ENCODE measurements at places on chromosomes 13 and 19. TPM values are rescaled to one million over a fixed set of nuclear protein-coding genes. Genes with fewer than 3 reads are reported as not detected.

Gene DNAAF3
- 0.62 TPM for total RNA-seq

Gene IGFL1
- total RNA-seq = not detected

Gene KLK7
- not detected for total RNA-seq

Gene LHB
- total RNA-seq = not detected

Gene PSG6
- total RNA-seq = not detected

Gene ZNF675
- total RNA-seq = 1.1 TPM

Gene RGL3
- 26.6 TPM for total RNA-seq

Gene PGLYRP1
- total RNA-seq = not detected

Gene MISP3
- total RNA-seq = 5.5 TPM

Gene LGALS7B
- total RNA-seq = not detected

Gene ZNF91
- 21.0 TPM for total RNA-seq

DNA sequence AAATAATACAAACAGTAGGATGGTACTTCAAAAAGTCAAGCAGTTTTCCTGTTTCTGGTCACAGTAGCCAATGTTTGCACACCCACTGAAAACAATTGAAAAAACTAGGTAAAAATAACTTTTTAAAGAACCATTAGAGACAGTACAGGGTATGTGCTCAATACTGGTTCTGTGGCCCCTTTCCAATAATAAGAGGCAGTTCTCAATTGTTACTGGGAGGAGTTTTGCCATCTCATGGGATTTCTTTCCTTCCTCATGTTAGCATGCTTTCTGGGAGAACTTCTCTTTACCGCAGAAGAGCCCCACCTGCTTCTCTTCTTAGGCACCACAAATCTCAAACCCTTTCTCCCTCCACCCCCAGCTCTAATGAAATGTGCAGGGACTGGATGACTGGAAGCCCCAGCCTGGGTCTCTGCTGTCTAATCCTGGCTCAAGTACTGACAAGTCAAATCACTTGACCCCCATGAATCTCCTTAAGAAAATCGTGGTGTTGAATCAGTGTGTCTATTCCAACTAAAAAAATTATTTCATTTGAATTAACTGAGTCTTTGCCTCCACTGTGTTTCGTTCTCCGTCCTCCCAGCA lies 14.6 kb downstream of the METTL21C start:
- DNase-seq = no peak

- no peak for DNase-seq
Observed at GRCh38 chr19:4140237-4140711, 13.2 kb upstream of the CREB3L3 start.

GRCh38 chr13:26562512-26562890 lies 5.0 kb downstream of the WASF3 start:
- DNase-seq = no peak

- no peak for DNase-seq
Observed at GRCh38 chr13:72004784-72005374, 137.9 kb upstream of the DACH1 start.

DNA sequence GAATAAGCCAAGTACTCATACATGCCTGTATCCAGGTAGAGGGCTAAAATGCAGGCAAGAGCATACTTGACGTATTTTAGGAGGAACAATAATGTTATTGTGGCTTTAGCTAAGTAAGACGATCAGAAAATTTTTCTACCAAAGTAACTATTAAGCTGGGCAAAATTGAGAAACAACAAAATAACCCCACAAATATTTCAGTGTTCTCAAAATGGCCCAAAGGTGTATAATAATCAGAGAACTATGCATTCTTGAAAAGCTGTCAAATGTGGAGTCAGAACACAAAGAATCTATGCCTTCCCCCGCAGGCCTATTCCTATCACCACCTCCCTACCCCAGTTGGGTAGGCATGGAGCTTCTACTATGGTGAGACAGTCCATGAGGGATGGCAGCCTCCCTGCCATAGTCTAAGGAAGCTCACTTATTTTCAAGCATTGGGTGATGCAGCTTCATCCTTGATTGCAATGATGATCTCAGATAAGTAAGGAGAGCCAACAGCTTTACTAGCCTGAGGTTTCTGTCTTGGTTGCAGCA lies 1132.5 kb upstream of the SPRY2 start:
- DNase-seq = no peak

DNA sequence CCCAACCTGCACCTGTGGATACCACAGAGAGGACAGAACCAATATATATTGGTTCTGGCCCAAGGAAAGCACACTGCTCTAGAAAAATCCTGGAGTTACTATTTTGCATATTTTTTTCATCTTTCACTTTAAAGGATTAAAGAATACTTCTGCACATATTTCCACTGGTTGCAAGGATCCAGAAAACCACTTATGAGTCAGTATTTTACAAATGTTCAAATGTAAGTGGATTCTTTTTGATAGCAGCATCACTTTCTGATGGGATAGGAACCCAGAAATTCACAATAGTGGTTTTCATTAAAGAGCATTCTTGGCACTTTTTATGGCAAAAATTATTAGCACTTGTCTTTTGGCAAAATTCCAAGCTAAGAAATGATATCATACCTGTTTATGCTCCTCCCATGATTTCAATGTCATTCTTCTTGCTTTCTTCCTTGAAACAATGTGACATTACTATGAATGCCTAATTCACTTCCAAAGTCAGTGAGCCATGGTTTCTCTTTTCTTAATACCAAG lies 38.2 kb downstream of the MZT1 start:
- no peak for DNase-seq

GRCh38 chr13:23579896-23580683 lies 9.9 kb downstream of the TNFRSF19 start:
- no peak for DNase-seq

- no peak for DNase-seq
Observed at GRCh38 chr13:75226092-75226491, 255.9 kb downstream of the TBC1D4 start.

GRCh38 chr19:35013820-35014754 lies 14.0 kb downstream of the GRAMD1A start:
- DNase-seq = no peak

GRCh38 chr13:51007216-51007615 lies 97.6 kb downstream of the RNASEH2B start:
- no peak for DNase-seq

DNA sequence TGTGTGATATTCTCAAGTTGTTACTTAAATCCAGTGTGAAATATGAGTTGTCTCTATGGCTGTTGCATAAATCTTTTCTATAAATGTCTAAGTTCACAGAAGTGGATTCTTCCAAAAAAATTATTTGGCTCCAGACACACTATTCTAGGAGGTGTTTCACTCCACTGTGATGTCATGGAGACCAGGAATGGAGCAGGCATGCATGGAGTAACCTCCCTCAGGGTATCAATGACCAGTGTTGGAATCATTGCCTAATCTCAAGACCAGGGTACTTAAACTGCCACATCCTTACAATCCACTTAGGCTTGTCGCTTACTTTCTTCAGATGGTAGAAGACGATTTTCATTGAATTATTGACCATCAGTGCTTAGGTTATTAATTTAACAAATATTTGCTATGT lies 55.4 kb downstream of the LRRC63 start:
- no peak for DNase-seq

DNA sequence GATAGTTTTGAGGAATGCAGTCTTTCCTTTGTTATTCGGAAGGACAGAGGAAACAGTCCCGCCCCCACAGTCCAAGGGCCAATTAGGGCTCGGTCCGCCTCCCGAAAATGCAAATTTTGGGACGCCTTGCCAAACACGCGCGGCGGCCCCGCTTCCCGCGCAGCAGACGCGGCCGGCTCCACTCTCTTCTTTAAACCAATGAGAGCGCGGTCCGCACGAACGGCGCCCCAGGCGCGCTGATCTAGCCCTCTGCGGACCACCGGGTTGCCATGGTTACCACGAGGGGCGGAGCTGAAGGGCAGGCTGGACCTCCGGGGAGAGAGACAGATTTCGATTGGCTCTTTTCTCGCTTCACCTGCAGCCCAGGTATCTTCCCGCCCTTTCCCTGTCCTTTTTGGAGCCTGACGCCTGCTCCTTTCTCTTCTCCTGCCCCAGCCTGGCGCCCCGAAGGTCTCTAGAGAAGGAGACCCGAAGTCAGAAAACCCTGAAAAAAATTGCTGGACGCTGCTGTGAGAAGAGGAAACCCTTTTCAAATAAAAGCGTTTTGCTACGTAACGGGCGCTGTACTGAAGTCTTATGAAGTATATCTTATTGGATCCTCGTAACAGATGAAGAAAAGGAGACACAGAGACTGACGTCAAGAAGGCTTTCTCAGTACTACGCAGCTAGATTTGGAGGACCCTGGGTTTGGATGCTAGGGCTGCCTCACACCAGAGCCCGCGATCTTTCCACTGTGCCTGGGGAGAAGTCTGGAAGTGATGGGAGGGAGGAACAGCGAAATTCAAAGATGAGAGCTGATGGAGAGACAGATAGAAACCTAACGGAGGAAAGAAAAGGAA lies 2.0 kb downstream of the PTH2 start:
- DNase-seq = peak; percentile 58

- no peak for DNase-seq
Observed at GRCh38 chr19:3899531-3900294, 19.2 kb downstream of the ATCAY start.

GRCh38 chr13:81565849-81566248 lies 1224.9 kb upstream of the SPRY2 start:
- DNase-seq = no peak

DNA sequence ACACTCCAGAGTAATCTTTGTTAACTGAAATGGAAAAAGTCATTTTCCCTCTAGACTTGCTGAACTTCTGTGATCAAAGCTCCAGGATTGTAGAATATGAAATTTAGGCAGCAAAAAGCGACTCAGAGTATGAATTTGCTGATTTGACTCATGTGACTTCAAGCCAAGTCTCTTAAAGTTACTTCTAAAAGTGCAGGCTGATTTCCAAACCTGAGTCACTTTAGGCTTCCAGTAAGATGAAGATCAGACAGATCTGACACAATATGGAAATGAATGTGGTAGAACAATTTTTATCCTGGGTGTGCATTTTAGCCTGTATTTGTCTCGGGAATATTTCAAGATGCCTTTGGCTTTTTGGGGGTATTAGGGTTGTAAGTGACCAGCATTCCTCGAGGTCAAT lies 151.0 kb upstream of the TMTC4 start:
- no peak for DNase-seq

DNA sequence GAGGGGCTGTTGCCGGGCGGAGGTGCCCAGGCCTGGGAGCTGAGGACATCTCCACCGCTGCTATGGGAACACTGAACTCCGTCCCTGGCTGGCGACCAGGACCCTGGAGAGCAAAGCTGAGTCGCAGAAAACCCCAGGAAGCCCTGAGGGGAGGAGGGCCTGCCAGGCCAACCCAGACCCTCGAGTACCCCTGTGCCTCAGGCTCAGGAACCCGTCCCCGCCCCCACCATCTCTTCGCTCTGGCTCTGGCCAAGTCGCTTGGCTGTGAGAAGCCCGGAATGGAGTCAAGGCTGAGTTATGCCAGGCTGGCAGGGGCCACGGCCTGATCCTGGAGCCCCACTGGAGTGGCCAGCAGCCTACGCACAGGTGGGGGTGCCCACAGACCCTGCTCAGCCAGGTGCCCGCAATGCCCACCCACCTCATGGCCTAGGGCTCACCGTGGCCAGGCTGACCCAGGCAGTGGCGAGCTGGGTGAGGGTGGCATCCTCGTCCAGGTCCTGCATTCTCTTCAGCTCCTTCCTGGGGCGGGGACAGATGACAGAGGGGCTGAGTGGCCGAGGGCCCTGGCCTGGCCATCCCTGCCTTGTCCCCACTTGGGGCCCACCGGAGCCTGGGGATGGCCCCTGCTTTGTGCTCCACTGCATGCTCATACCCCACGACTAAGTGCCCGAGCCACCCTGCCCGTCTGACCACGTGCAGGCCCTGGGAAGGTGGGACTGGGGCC lies 8.5 kb upstream of the CERS1 start:
- DNase-seq = no peak

DNA sequence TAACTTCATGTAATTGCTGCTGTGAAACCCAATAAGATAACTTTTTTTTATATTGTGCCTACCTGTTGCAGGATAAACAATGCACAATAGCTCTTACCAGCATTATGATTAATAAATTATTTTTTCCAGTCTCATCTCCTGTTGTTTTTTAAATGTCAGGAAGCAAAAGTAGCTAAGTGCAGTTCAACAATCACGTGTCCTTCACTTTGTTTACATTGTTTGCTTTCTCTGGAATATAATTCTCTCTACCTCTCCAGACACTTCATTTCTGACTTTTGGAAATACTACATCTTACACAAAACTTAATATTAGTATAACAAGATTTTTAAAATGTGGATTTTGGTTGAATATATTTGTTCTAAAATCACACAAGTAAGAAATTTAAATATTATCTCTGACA lies 1359.4 kb downstream of the SLITRK1 start:
- no peak for DNase-seq

GRCh38 chr13:27080018-27080948 lies 91.3 kb downstream of the USP12 start:
- no peak for DNase-seq

DNA sequence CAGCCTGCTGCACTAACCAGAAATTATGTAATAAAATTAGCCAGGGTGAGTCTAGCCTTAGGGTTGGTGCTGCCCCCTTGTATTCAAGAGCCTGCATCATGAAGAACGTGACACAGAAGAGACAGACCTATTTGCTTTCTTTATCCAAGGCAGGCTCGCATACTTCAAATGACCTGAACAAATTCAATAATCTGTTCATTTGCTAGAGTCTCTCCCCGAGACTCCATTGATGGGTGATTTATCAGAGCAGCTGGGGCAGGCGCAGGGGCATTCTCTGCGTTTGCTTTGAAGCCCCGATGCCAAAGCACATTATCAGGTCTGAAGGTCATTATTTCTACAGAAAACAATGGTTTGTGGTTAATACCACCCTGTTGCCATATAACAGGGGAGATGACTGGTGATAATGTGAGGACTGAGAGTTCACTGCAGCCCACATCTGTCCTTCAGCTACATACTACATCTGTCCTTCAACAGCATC lies 520.3 kb downstream of the DIAPH3 start:
- no peak for DNase-seq

DNA sequence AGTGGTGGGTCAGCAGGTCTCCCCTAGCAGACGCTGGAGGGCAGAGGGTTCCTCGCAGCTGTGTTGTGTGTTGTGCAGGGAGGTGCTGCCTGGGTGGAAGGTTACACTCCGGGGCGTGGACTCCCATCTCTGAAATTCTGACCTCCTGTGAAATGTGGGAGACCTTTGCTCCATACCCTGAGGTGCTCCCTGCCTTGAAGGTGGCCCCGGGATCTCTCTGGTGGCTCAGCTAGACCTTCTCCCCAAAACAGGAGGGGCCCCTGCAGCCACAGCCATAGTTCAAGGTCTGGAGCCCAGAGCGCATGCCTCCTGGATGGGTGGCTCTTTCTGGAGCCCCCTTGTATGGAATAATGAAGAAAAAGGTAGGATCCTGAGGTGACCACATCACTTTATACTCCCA lies 70.2 kb downstream of the SOX1 start:
- no peak for DNase-seq

DNA sequence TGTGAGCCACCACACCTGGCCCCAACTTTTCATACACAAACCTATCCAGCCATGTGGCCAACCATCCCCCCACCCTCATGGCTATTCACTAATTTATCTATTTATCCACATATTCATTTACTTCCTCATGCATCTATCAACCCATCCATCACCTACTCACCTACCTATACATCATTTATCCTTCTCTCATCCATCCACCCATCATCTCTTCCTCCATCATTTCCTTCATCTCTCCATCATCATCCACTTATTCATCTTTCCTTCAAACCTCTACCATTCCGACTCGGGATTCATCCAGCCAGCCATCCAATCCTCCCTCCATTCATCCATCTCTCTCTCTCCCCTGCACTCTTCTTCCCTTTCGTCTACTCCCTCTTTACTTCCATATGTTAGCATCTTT lies 54.6 kb downstream of the RYR1 start:
- no peak for DNase-seq

Measured in right lobe of liver (tissue), 6 donors.